ENCODE measurements at places on chromosomes 5 and 9. TPM values are rescaled to one million over a fixed set of nuclear protein-coding genes. Genes with fewer than 3 reads are reported as not detected.
A peak's percentile ranks its signal among the peaks of the same experiment; 100 is the strongest.

DNA sequence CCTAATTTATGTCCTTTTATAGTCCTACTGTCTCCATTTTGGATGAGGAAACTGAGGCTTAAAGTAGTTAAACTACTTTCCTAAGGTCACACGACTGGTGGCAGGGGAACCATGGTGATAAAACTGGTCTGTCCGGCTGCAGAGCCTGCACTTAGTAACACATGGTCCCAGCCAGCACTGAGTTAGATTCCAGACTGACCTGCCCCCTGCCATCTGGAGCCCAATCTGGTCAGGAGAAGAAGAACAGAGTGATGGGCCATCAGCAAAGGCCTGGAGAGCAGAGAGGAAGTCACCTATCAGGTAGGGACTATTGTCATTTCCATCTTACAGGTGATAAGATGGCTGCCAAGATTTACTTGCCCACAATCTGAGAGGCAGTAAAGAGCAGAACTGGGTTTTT is 86.6 kb upstream of the SLC25A48 start:
- no peak for DNase-seq

Gene MYMK
- not detected for total RNA-seq

Gene MAN1B1
- 57.8 TPM for total RNA-seq

Gene TTF1
- 13.1 TPM for total RNA-seq

Gene PCDHB5
- 2.9 TPM for total RNA-seq

DNA sequence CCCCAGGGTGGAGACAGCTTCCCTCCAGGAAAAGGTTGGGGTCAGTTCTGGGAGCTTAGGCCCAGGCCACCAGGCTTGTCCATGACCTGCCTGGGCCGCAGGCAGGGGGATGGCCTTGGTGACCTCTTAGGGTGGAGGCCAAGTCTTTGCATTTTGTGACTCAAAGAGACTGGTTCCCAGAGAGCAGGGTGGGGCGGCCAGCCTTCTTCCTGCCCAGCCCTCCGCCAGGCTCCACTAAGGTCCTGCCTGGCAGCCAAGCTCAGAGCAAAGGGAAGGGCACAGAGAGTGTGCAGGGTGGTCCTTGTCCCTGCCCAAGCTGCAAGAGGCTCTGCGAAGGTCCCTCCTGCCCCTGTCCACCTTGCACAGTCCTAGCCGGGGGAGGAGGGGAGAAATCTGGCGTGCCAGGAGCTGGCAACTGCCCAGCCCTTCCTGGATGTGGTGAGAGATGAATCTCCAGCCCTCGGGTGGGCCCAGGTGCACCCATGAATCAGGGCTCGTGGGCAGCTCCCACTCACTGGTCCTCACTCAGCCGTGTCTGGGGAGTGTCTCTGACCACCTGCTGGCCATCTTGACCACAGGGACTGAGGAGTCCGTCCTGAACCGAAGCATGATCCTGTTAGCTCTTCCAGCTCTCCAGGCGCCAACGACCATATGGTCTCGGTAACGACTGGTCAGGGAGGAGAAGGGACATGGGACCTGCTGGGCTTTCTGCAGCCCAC is 2.3 kb upstream of the PTGDS start:
- no peak for DNase-seq

Gene PCA3
- not detected for total RNA-seq

Gene DOCK8
- total RNA-seq: 65.8 TPM

DNA sequence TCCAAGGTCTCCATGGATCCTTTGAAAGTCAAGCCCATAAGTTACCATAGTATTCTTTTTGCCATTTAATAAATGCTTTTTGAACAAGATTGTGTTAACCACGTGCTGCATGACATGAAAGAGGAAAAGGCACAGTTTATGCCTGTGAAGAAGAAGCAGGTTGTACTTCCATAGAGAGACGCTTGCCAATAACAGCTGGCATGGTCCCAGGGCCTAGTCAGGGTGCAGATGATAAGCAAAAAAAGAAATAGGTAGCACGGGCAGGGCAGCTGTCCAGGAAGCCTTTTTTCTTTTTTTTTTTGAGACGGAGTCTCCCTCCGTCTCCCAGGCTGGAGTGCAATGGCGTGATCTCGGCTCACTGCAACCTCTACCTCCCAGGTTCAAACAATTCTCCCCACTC is 71.8 kb upstream of the CLINT1 start:
- no peak for DNase-seq

DNA sequence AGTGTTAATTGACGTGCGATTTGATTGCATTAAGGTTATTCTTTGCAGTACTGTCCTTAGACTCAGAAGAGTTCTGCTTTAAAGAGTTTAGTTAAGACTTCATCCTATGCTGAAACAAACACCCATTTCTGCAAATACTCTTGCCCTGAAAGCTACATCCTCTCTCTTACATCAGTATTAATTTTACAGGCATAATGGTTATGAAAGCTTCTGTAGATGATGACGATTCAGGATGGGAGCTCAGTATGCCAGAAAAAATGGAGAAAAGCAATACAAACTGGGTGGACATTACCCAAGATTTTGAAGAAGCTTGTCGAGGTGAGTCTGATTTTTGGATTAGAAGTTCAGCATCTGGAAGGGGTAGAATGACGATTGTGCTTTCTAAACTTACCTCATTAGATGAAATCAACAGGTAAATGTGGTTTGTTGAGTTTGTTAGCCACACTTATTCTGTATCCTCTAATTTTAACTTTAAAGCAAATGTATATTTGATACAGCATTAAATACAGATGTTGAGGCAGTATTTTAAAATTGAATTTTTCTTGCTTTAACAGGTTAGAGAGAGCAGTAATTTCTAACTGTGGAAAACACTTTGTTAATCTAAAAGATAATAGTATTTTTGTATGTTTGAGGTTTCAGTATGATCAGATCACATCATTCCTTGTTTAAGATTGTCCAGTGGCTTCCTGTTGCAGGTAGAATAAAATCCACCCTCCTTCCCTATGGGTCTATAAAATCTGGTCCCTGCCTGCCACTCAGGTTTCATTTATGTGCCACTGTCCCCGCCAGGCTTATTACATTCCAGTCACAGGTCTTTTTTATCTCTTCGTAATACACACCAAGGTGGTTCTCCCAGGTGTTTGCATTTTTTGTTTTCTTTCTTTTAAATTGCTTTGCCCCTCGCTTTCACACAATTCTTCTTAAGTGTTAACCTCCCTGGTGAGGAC is 1.3 kb downstream of the NAA35 start:
- no peak for DNase-seq

GRCh38 chr9:79129865-79130480 is 441.8 kb upstream of the TLE4 start:
- peak; percentile 66 for DNase-seq
